AG04449 (cell line): ENCODE measurements at places on chromosomes 7 and 10.

- no peak for DNase-seq
Measured at GRCh38 chr7:152402384-152403250, 33.2 kb downstream of the KMT2C start.

- peak; percentile 76 for DNase-seq
Measured at GRCh38 chr7:36658335-36659171, 65.7 kb downstream of the AOAH start.

GRCh38 chr7:117827862-117828261 is 45.4 kb downstream of the CTTNBP2 start:
- DNase-seq = peak; percentile 23

- no peak for DNase-seq
Measured at GRCh38 chr7:118531566-118531965, 307.1 kb downstream of the ANKRD7 start.
